ENCODE measurements at places on chromosomes 16 and 17.

DNA sequence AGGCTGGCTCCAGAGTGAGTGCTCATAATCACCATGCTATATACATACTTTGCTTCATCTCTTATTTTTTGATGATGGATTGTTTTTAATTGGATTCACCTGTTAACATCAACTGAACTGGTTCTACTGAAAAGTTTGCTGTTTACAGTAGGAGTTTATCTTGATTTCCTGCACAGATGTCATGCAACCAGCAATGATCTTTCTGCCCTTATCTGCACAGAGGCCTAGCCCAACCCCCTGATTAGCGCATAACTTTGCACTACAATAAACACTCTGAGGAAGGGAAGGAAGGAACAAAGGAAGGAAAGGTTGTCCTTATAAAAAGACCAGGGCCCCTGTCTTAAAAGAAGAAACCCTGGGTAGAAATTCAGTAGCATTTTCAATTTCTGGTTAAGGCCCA lies 152.9 kb downstream of the RGS9 start:
- DNase-seq = no peak

- no peak for DNase-seq
These were observed 497.6 kb downstream of the WWOX start for GRCh38 chr16:78596996-78597422.

DNA sequence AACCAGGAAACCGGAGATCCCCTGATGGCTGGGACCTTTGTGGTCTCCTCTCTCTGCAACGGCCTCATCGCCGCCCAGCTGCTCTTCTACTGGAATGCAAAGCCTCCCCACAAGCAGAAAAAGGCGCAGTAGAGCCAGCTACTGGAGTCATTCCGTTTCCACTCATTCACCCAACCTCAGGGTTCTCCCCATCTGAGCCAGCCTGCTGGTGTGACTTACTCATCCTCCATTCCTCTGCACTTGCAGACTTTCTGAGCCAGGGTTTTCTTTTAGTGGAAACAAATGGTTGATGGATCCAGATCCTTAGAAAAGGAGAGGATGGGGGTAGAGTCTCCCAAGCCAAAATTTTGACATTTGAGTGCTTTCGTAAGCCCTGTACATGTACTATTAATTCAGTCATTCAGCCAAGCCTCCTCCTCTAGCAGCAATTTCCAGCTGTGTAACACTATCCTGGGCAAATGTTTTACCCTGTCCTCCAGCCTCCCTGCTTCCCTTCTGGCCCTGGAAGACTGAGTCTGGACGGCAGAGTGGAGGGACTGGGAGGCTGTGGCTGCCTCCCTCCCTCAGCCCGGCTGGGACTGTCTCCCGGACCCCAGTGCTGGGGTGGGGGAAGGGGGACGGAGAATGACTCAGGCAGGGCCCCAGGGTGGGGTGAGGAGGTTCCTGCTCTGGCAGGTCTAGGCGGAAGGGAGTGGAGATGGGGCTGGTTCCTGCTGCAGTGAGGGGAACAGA lies 2.3 kb downstream of the SOX15 start:
- no peak for DNase-seq

DNA sequence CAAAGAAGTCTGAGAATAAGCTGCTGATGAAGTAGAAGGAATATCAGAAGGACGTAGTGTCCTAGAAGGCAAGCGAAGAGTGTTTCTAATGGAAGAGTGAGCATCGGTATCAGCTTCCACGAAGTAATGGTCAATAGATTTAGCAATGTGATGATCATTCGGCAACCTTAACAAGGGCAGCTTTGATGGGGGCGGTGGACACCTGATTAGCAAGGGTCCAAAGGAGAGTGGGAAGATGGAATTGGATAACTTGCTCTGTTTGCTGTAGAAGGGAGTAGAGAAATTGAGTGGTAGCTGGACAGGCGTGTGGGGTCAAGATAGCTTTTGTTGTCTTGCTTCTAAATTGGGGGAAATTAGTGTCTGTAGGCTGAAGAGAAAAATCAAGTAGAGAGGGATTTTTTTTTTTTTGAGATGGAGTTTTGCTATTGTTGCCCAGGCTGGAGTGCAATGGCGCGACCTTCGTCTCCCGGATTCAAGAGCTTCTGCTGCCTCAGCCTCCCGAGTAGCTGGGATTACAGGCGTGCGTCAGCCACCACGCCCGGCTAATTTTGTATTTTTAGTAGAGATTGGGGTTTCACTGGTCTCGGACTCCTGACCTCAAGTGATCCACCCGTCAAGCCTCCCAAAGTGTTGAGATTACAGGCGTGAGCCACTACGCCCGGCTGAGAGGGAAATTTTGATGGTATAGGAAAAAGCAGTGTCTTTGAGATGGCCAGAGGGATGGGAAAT lies 13.9 kb upstream of the HES7 start:
- DNase-seq = no peak

GRCh38 chr17:46851029-46851741 lies at the start of gene WNT9B:
TSS of gene WNT9B (plus strand) at chr17:46851583. CDS start at chr17:46851639, 56 bp downstream.
- DNase-seq = no peak

DNA sequence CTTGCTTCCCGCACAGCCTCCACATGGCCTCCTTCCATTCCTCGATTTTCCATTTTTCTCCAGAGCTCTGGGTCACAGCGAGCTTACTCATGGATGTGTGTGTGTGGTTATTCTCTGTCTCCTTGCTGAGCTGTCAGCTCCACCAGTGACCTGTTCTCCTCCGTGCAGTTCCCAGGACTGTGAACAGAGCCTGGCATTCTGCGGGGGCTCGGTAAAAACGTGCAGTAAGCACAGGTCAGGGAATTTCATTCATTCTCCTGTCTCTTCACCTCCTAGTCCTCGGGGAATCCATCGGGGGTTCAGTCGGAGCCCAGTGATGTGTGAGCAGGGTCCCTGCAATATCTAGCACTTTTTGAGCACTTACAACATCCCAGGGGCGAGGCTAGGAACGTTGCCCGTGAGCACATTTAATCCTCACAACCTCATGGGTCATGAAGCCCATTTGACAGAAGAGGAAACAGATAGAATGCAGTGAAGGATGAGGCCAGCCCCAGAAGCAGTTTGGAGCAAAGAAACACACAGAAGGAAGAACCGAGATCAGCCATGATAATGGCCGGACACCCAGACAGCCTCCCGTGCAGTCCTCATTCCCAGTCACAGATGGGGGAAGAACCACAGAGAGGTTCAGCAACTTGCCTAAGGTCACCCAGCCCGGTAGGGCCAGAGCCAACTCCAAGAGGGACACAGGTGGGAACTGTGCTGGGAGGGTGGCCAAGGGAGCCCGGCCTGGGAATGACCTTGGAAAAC lies 183.2 kb upstream of the GSE1 start:
- no peak for DNase-seq

DNA sequence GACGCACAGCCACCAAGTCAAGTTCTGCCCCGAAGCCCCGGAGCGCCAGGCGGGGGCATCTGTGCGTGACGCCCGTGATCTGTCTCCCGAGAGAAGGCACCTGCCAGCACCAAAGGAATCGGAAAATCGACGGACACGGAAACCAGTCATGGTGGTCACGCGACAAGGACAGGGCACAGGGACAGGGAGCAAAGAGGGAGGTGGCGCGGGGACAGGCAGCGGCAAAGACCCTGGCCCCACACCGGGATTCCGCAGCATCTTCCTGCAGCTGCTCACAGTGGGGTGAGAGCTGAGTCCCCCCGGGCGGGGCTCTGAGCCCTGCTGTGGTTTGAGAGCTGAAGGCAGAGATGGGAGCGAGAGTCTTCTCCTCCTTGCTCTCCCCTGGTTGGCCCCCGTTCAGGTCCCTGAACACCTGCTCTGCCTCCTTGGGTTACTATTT lies 56.4 kb downstream of the ABR start:
- no peak for DNase-seq

All from T-helper 2 cell (primary cell).